ENCODE measurements at places on chromosomes 7 and 10.

- H3K4me3 ChIP-seq, result no peak overlapping the region
- no peak overlapping the region for H3K27ac ChIP-seq
- H3K36me3 ChIP-seq, result no peaks in the 10 kb centered on the region
- no peaks in the 10 kb centered on the region for H3K4me1 ChIP-seq
- no peaks in the 10 kb centered on the region for H3K27me3 ChIP-seq
These were observed 962.8 kb downstream of the DNAJB9 start for GRCh38 chr7:109532262-109532992.

DNA sequence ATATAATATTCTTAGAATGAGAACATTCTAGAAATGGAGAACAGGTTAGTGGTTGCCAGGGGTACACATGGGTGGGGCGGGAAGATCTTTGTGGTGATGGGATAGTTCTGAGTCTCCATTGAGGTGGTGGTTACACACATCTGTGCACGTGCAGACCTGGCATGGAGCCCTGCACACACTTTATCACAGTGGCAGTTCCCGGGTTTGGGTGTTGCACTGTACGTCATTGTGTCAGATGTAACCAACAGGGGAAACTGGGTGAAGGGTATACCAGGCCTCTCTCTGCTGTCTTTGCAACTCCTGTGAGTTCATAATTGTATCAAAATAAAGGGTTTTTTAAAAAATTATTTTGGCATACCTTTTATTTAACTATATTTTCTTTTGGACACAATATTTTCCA lies 51.1 kb downstream of the LMTK2 start:
- H3K36me3 ChIP-seq, result peaks cover 35% of the 10 kb centered on the region
- H3K4me3 ChIP-seq, result no peak overlapping the region
- no peak for DNase-seq

DNA sequence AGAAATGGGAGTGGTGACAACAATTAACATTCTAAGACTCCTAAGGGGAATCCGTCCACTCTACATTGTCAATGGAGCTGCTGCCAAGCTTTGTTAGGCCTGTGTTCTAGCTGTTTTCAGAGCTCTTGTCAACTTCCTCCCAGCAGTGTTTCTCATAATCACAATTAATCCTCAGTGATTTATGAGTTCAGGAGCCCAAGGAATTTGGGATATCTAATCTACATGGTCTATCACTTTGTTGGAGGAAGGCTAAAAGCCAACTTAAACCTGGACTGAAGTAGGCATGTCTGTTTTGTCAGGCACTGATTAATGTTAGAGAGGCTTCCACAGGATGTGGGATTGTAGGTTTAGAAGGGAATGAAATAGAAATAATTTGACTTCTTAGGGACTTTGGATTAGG lies 10.2 kb upstream of the OR2F2 start:
- H3K27me3 ChIP-seq, result peaks cover 23% of the 10 kb centered on the region
- no peak overlapping the region for H3K4me3 ChIP-seq
- no peak overlapping the region for H3K27ac ChIP-seq
- DNase-seq, result no peak

GRCh38 chr10:80755893-80756292 lies 218.2 kb downstream of the SH2D4B start:
- peaks cover 13% of the 10 kb centered on the region for H3K27me3 ChIP-seq
- no peak for DNase-seq
- no peaks in the 10 kb centered on the region for H3K36me3 ChIP-seq
- H3K4me3 ChIP-seq, result no peak overlapping the region

DNA sequence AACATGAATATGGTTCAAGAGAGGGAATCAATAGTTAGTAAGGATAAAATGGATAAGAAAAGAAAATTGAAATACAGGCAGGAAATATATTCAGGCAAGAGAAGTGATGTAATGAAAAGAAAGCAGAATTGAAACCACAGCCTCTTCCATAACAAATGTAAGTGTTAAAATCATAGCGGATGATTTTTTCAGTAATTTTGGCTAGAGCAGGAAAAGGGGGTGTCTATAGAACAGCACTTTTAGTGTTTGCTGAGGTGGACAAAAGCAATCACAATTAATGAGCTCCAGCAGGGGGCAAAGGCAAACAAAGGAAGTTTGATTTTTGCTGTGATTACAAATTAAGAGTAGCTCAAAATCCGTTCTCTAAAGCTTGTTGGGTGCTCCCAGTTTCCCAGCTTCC lies 79.0 kb downstream of the TRIL start:
- peaks cover 15% of the 10 kb centered on the region for H3K27me3 ChIP-seq
- no peaks in the 10 kb centered on the region for H3K4me1 ChIP-seq
- H3K27ac ChIP-seq, result no peak overlapping the region
- no peak for DNase-seq
